Stimulated activated CD4-positive, alpha-beta T cell treated with anti-CD3 and anti-CD28 coated beads, Interleukin-12 subunit alpha, Interleukin-12 subunit beta, amount 100 ng/mL, for 4 hours (primary cell): ENCODE measurements at places on chromosomes 12 and 14.

GRCh38 chr12:124385219-124385969, 90.5 kb downstream of the RFLNA start:
- DNase-seq: no peak

GRCh38 chr14:68964300-68965093, 14.6 kb downstream of the ACTN1 start:
- DNase-seq: no peak

DNA sequence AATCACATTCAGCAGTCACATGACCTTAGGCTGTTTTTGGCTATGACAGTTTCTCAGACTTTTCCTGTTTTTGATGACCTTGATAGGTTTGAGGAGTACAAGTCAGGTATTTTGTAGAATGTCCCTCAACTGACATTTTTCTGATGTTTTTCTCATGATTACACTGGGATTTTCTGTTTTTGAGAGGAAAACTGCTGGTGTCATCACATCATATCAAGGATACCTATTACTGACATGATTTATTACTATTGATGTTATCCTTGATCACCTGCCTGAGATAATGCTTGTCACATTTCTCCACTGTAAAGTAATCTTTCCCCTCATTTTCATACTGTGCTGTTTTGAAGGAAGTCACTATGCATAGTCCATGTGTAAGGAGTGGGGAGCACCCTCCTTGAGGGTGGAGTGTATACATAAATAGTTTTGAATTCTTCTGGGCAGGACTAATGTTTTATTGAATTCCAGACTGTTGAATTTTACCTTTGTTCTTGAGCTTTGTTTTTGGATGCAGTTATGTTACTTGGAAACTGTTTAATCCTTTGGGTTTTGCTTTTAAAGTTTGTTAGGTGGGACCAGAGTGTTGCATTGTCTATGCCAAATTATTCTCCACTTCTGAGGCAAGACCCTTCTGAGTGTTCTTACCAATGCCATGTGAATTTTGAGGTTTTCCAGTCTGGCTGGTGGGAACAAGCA, 444.5 kb upstream of the FAR2 start:
- DNase-seq: no peak

DNA sequence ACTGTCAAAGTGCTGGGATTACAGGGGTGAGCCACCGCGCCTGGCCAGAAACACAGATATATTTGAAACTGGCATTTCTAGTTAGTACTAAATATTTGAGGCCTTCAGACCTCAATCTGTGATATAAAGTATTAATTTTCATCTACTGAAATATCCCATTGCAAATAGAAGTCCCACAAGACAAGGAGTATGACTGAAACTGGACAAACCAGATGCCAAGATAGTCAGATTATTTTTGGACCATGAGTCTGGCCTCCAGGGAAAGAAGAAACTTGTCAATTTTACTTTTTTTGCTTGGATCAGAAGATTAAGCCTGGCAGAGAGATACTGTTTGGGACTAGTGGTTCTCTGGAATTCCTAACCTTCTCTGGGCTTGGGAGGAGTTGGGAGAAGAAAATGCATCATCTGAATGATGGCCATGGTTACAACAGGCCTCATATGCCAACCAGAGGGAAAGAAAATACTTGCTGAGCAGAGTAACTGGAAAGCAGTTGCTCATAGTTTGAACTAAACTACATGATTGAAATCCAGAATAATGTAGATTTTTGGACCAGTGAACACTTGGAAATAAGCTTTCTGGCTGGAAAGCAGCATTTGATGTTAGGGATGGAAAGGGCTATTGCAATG, 2.9 kb upstream of the SMOC1 start:
- DNase-seq: no peak

DNA sequence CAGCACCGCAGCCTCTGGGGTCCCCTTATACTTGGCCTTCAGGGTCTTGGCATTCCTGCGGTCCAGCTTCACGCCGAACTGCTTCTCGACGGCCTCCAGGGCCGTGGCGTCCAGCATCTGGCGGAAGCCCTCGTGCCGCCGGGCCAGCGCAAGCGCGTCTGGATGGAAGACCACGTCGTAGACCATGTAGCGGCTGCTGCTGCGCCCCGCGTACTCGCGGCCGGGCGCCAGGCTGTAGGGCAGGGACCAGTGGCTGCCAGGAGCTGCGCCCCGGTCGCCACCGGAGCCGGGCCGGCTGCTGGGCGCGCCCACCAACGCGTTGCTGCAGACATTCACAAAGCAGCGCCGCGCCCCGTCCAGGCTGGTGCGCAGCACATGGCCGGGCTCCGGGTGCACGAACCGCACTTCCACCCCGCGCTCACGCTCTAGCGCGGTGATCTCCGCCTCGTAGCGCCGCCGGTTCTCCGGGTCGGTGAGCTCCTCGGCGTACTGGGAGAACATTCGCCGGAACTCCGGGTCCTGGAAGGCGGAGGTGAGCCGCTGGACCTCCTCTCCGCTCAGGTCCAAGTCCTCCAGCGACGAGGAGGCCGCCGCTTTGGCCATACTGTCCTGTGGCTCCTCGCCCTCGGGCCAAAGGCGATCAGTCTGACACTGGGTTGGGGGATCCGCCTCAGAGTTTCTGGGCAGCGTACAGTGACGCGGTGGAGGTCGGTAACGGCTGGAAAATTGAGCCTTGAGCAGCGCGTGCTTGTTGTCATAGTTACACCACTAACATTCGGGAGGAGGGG, at the start of gene DNAAF2:
Gene DNAAF2, minus strand, starts transcription at position 698 of the 788 bp plus-strand sequence. Its CDS starts 95 bp downstream, at position 603.
- DNase-seq: peak; percentile 54

- no peak for DNase-seq
Observed at GRCh38 chr12:101670007-101670671, 27.3 kb upstream of the CHPT1 start.
